ENCODE measurements at places on chromosomes 5 and 9.
A peak's percentile ranks its signal among the peaks of the same experiment; 100 is the strongest.

- no peak for DNase-seq
These were observed 47.7 kb upstream of the GLRX start for GRCh38 chr5:95870105-95870672.

DNA sequence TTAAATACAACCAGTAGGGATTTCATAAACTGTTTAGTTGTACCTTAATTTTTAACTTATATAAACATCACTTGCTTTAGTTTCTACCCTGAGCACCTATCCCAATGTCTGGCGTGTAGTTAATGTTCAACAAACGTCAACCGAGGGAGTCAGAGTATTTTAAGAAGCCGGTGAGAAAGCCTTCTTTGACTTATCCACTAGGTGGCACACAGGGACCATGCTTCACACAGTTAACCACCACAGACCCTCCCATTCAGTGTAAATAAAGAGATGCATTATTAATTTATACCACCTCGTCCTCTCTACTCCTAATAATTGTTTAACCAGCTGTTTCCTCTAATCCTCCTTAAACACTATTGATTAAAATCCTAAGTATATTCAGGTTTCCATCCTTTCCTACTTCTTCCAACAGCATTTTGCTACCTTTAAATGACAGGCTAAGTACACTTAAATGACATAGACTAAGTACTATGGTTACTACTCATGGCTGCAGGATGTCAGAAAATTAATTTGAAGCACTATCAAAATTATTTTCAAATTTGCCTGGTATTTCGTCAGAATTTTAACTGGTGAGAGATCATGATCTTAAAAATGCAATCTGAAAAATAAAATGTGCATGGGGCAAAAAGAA, 2.3 kb downstream of the HAPLN1 start:
- DNase-seq, result no peak

- no peak for DNase-seq
These were observed 371.3 kb upstream of the RGMB start for GRCh38 chr5:98402130-98402529.

GRCh38 chr9:131700765-131701435, 39.0 kb downstream of the RAPGEF1 start:
- DNase-seq, result no peak

DNA sequence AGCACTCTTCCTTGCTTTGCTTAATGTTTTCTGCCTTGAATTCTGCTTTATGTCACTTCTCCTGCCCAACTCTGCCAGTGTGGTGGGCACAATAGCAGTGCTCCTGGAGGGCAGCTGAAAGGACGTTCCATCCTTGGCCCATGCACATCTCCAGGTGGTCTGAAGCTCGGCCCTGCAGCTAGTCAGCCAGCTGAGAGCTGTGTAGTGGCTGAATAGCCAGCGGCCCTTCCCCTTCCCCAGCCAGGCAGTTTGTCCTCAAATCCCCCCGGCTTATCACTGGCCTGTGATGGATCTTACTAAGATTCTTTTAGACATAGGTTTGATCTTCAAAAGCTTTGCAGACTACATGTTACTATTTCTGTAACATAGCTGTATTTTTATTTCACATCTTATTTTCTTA, 42.7 kb upstream of the ANGPTL2 start:
- no peak for DNase-seq

GRCh38 chr5:32055891-32056866, 117.9 kb downstream of the GOLPH3 start:
- DNase-seq, result no peak

DNA sequence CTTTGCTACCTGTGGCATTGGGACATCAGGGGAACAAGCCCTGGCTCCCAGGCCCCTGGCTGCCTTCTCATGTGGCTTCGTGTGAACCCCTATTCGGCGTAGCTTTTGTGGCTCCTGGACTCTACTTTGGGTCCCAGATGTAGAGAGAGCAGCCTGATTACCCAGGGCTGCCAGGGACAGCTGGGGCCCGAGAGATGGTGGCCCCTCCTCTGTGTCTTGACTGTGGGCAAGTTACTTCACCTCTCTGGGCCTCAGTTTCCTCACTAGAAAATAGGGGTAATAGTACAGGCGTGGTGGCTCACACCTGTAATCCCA, 2.0 kb downstream of the PKN3 start:
- no peak for DNase-seq

DNA sequence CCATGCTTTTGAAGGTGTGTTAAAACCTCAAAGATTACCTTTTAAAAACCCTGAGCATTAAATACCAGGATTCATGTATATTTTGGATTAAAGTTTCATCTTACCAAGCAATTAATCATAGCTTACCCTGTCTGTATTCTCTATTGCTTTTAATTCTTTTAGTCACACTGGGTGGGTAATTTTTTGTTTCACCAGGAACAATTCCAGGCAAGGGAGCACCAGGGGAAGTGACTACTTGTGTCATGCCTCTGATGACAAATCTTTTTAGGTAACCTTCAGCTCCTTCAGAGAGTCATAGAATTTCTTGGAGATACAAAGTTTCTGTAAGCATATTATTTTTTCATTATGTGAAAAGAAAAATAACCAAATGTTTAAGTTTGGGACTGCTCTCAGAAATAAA, 33.4 kb upstream of the ANXA1 start:
- no peak for DNase-seq

- DNase-seq, result no peak
These were observed 111.3 kb downstream of the STK32A start for GRCh38 chr5:147346006-147346561.

GRCh38 chr9:4583001-4583400, 79.1 kb upstream of the PLPP6 start:
- no peak for DNase-seq

- DNase-seq, result no peak
These were observed 85.2 kb downstream of the BASP1 start for GRCh38 chr5:17302604-17303003.

DNA sequence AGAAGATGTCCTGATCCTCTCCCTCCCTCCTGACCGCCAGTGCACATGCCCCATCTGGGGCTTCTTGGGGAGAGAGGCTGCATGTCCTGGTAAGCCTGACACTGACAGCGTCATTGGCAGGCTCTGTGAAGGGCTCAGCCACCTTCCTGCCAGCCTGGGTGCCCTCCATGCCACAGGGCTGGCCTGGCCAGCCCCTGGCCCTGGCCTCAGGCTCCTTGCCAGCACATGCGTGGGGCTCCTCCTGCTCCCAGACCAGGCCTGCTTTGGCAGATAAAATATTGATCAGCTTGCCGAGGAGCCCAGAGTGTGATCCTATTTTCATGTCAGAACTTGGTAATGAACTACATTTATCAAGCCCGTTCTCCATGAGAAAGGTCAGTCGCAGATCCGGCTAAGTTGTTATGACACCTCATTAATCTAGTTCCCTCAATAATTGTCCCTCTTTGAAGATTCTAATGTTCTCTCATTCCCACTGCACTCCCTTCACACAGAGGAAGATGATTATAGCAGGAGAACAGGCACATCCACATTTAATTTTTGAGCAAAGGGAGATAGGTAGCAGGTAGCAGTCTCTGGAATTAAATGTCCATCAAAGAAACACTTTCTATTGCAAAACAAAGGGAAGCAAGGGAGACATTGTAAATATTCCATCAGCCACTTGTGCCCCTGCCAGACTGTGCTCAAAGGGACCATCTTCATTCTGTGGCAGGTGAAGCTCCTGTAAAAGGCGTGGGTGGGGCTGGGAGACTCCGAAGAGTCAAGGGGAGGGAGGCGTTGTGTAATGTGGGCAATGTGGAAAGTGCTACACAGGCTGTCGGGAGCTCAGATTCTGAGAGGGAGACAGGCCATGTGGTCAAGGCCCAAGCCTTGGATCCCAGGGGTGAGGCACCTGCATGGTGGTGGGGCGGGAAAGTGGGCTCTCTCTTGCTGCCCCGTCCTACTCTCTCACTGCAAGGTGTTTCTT, 272.0 kb downstream of the HSPA4 start:
- no peak for DNase-seq

- no peak for DNase-seq
These were observed 43.3 kb downstream of the FGF10 start for GRCh38 chr5:44345871-44346270.

DNA sequence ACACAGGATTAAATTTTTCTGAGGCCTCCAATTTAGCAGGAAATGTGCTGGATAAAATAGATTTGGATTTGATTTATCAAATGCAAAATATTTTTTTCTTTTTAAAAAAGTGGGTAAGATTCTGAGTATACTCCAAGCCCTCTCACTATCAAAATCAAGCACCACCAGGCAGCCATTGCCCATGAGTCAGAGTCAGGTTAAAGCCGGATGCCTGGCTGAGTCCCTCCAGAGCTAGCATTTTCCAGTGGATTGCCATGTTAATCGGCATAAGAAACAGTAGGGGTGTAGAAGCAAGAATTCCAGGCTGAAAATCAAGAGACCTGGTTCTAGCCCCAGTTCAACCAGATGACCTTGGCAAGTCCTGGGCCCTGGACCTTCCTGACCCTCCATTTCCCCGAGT, 85.3 kb downstream of the FAM114A2 start:
- no peak for DNase-seq

DNA sequence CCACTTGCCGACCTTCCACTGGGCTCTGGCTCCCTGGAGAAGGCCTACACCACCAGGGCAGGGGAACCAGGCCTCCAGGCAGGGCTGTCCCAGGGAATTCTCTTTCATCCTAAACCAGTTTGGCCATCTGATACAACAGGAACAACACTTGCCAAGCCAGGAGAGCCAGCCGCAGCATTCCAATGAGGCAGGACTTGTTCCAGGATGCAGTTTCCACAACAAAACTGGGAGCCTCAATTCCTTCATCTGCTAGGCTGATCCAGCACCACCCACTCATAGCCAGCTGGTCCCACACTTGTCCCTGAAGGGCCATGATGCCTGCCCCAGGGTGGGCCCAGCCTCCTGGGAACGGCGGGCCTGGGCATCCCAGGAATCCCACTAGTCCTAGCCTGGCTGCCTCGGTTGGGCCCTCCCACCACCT, 26.0 kb downstream of the BICD2 start:
- DNase-seq, result no peak

GRCh38 chr5:170597109-170597751, 93.4 kb downstream of the KCNIP1 start:
- DNase-seq, result no peak

DNA sequence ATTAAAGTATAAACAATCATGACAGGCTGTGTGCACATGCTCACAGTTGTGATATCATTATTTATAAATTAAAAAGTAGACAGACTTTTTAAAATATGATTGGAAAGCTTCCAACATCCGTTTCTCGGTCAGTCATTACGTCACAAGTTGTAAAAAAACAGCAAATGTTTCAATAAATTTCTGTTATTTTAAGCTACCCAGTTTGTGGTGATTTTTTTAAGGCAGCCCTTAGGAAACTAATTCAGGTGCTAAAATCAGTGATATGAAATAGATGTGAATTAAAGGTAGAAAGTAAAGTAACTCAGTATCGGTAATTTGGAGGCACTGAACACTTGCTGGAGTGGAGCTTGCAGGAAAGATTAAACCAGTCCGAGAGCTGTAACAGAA, 1.2 kb downstream of the CCNH start:
- no peak for DNase-seq

GRCh38 chr5:6867712-6868111, 154.5 kb downstream of the TENT4A start:
- DNase-seq, result no peak

DNA sequence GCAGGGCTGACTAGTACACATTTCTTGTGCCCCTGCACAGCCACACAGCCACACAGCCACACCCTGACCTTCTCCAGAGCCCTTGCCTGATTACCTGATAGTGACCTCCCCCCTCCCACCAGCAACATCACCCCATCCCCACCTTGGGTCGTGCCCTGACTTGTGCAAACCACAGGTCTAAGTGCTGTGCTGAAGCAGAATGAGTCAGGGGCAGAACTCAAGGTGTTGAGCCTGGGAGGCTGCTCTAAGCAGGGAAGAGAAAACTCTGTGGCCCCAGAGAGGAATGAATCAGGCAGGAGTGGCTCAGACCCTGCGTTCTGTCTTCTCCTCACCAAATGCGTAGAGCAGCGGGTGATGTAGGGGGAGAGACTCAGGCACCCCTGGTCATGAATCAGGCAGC, 24.3 kb upstream of the FAT2 start:
- DNase-seq, result no peak

DNA sequence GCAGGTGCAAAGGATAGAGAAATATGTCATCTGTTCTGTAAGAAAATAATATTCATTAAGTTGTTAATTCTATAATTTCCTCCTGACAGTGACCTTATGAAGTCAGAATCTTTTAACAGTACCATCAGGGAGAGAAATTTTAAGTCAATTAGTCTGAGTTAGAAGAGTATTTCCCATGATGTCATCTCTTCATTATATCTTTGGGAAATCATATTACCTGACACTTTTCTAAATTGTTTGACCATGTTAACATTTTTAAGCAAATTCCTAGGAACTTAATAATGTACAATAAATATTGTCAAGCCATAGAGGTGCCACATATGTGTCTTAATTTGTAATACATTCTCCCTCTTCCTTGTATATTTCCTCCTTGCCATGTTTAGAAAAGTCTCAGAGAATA, 124.4 kb upstream of the C6 start:
- no peak for DNase-seq

- DNase-seq, result no peak
These were observed 3.5 kb upstream of the SPINK5 start for GRCh38 chr5:148060309-148060708.

DNA sequence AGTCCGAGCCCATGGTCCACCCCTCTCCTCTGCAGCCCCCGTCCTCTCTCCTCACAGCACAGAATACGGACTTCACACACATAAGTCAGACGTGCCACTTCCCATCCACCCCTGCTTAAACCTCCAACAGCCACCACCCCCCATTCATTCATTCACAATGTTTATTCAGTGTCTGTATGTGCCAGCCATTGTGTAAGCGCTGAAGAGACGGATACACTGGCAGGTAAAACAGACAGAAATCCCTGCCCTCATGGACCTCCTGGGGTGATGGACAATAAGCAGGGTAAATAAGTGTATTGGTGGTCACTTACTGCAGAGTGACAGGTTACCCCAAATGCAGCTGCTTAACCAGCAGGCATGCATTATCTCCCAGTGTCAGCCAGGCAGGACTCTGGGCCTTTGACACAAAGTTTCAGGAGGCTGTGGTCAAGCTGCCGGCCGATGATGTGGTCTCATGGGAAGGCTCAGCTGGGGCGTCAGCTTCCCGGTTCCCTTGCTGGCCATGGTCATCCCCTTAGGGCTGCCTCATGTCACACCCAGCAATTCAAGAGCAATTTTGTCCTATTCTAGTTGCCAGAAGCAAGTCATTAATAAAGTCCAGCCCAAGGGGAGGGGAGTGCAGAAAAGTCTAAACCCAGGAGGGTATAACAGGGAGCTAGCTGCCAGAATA, 1.8 kb upstream of the PAXX start:
- no peak for DNase-seq

DNA sequence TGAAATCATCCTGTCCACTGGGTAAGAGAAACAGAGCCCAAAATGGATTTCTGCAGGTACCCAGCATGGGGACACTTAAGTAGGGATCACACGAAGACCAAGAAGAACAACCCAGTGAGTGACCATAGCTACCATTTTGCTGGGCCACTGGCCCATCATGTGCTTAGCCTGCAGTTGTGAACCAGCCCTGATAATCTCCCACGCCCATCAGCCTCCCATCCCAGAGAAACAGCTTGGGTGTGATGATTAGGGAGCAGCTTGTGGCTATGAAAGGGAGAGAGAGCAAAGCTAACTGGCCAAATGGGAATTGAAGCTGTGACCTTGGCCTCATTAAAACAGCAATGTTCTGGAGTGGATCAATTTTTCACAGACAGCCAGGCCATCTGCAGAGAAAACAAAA, 138.5 kb downstream of the SLC24A2 start:
- DNase-seq, result no peak

GRCh38 chr9:121989010-121989409, 104.1 kb downstream of the TTLL11 start:
- DNase-seq, result no peak

- peak; percentile 91 for DNase-seq
These were observed at the start of gene ZNF454 for GRCh38 chr5:178940569-178941360. TSS of gene ZNF454 (plus strand) at chr5:178941198. CDS start at chr5:178942792, 1,594 bp downstream.

GRCh38 chr9:107710953-107711352, 221.4 kb upstream of the KLF4 start:
- DNase-seq, result no peak
